ENCODE measurements at places on chromosomes 3 and 15.

DNA sequence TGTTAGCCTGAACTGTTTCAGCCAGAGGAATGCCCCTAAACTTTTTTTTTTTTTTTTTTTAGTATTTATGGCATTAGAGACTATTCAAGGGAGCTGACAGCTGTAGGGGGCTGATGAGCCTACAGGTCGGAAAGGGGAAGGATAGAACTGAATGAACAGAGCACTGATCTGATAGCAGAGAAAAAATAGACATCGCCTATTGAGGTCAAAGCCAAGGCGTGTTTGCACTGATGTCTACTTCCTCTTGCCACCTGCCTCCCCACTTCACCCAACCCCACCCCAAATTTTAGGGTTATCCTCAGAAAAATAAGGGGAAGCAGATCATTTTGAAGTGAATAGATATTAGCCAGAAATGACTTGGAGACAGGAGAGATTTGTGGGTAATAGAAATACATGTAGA, 3.0 kb upstream of the ZMAT3 start:
- DNase-seq: no peak

- no peak for DNase-seq
Observed at GRCh38 chr3:46365737-46366524, 4.8 kb upstream of the CCR5 start.

GRCh38 chr3:111915905-111916304, 56.8 kb downstream of the PHLDB2 start:
- no peak for DNase-seq

GRCh38 chr15:95857124-95857757, 473.3 kb upstream of the NR2F2 start:
- DNase-seq: no peak

GRCh38 chr3:16768014-16768413, 116.7 kb upstream of the PLCL2 start:
- no peak for DNase-seq

- DNase-seq: no peak
Observed at GRCh38 chr15:65954289-65954741, 85.0 kb downstream of the RAB11A start.

- peak; percentile 90 for DNase-seq
Observed at GRCh38 chr15:101008158-101009139, 89.3 kb downstream of the LRRK1 start.

DNA sequence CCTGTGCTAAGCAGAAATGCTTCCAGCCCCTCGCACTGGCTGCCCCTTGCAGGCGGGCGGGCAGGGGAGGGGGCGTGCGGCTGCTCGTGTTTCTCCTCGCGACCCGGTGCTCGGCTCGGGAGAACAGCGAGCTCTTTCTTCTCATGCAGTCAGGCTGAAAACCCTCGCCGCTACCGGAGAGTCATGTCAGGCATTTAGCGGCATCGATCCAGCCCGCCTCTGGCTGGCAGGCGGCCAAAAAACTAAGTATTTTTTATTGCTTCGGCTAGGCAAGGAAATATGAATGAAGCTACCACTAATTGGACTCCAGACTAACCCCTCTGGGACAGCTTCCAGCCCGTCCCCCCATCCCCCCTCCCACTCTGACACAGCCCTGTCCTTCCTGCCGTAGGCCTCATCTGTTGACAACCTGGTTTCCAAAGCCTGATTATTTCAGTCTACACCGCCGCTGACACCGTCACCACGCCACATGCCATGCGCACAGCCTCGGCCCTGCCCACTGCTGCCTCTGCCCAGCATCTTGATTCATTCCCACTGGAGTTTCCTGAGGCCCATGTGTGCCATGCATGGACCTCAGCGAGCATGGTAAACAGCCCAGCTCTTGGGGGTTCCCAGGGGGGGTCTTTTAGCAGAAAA, 35.3 kb downstream of the TLE3 start:
- no peak for DNase-seq

- no peak for DNase-seq
Observed at GRCh38 chr3:100708644-100708988, 678 bp upstream of the TFG start.

Data from GM13977 (cell line).